Astrocyte (in vitro differentiated cells and primary cell): ENCODE measurements at places on chromosomes 1 and 21. TPM values are rescaled to one million over a fixed set of nuclear protein-coding genes. Genes with fewer than 3 reads are reported as not detected.

HEYL gene
- total RNA-seq: 1.1 and 3.1 TPM in 2 replicates

RGSL1 gene
- total RNA-seq: not detected in 2 replicates

B3GALT6 gene
- total RNA-seq: 22.4 and 27.5 TPM in 2 replicates

DNA sequence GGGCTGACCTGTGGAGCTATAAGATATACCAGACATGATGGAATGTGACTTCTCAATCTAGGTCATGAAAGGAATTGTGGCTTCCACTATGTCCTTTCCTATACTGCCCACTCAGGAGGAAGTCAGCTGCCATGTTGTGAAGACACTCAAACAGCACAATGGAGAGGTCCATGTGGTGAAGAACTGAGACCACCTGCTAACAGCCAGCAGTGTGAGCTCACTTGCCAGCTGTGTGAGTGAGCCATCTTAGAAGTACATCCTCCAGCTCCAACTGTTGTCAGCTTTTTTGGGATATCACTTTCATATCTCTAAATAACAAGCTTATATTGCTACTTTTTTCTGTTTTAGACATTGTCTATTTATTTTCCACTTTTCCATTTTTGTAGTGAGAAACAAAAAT, 29.7 kb downstream of the OLFML3 start:
- no peak for DNase-seq

DNA sequence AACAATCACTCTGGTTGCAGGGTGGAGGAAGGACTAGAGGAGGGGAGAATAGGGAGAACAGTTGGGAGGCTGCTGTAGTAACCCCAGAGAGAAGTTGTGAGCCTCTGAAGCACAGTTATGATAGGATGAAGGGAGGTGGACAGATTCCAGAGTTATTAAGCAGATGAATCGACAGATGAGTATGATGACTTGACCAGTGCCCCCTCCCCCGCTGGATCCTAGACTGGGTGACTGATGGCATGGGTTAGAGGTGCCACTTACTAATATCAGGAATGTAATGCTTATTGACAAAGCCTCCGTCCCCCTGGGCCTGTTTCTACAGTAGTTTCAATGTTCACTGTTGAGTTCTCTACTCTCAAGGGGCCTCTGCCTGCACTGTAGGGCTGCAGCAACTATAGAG, 14.0 kb upstream of the TIPRL start:
- no peak for DNase-seq

DNA sequence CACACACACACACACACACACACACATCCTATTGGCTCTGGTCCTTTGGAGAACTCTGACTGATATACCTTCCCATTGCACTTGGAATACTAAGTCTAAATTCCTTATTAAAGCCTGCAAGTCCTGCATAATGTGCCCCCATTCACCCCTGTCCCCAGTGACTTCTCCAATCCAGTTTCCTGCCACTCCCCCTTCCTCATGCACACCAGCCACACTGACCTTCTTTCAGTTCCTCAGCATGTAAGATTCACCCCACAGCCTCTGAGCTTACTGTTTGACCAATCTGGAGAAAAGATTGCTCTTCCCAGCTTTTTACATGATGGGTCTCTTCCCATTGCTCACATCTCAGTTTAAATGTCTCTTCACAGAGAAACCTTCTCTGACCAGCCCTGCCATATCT, 146.6 kb downstream of the TBX15 start:
- DNase-seq: no peak

GRCh38 chr1:55560266-55560665, 345.1 kb upstream of the USP24 start:
- DNase-seq: no peak
